Hepatocyte (in vitro differentiated cells): ENCODE measurements at places on chromosomes 2 and 18. TPM values are rescaled to one million over a fixed set of nuclear protein-coding genes. Genes with fewer than 3 reads are reported as not detected.

- H3K27ac ChIP-seq: no peak overlapping the region
- no peaks in the 10 kb centered on the region for H3K36me3 ChIP-seq
- H3K4me3 ChIP-seq: no peak overlapping the region
Observed at GRCh38 chr2:205461169-205461568, 221.1 kb upstream of the NRP2 start.

GRCh38 chr2:149716687-149717086, 129.1 kb upstream of the MMADHC start:
- DNase-seq: no peak
- H3K4me1 ChIP-seq: no peaks in the 10 kb centered on the region
- H3K27me3 ChIP-seq: no peaks in the 10 kb centered on the region

Gene TUBA3E
- total RNA-seq: 18.1 and 18.5 TPM in 2 replicates

DNA sequence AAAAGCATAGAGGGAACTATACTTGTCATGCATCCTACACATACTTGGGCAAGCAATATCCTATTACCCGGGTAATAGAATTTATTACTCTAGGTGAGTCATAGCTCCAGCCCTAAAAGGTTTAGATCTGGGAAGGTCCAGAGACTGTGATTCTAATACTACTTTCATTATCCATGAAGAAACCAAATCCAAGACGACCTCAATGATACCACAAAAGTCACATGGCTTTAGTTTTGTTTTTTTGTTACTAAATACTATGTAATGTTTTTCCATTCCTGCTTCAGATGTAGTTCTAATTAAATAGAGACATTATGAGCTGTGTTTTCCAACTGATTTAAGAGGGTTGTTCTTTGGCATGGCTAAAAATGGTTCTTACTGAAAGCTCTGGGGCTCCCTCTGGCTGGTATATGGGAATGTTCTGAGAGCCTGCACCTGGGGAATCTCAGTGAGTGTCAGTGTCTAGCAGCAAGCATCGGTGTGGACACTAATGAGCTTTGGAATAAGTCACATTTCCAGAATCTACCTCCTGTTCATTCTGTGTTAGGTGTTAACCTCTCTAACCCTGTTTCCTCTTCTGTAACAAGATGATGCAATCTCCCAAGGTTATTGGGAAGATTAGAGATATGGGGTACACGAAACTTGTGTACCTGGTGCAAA, 20.5 kb upstream of the IL1RL2 start:
- peak overlapping the region; percentile 49 for H3K27ac ChIP-seq
- H3K27me3 ChIP-seq: no peaks in the 10 kb centered on the region
- H3K36me3 ChIP-seq: no peaks in the 10 kb centered on the region

Gene TFCP2L1
- total RNA-seq: 2.2 and 2.5 TPM in 2 replicates

Gene ABCG5
- 3.8 and 5.4 TPM in 2 replicates for total RNA-seq

GRCh38 chr2:86661333-86661732, 37.7 kb upstream of the RNF103 start:
- H3K36me3 ChIP-seq: no peaks in the 10 kb centered on the region
- DNase-seq: no peak
- no peak overlapping the region for H3K27ac ChIP-seq
- no peaks in the 10 kb centered on the region for H3K27me3 ChIP-seq
- no peak overlapping the region for H3K4me3 ChIP-seq

- peaks cover 23% of the 10 kb centered on the region for H3K4me1 ChIP-seq
- peak; percentile 43 for DNase-seq
- peak overlapping the region; percentile 95 for H3K4me3 ChIP-seq
- H3K27ac ChIP-seq: peak overlapping the region; percentile 88
Observed at GRCh38 chr2:151827564-151828142, 568 bp downstream of the ARL5A start.

Gene COLEC11
- 22.6 TPM in 2 replicates for total RNA-seq

DNA sequence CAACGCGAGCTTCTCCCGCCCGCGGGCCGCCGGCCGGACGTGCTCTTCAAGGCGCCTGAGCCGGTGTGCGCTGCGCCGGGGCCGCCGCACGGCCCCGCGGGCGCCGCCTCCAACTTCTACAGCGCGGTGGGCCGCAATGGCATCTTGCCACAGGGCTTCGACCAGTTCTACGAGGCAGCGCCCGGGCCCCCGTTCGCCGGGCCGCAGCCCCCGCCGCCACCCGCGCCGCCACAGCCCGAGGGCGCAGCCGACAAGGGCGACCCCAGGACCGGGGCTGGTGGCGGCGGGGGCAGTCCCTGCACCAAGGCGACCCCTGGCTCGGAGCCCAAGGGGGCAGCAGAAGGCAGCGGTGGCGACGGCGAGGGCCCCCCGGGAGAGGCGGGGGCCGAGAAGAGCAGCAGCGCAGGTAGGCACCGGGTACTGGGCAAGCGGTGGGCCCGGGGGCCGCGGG, 676 bp downstream of the HOXD11 start:
- no peak for DNase-seq
- peaks cover 94% of the 10 kb centered on the region for H3K27me3 ChIP-seq
- H3K4me1 ChIP-seq: no peaks in the 10 kb centered on the region
- peak overlapping the region; percentile 29 for H3K4me3 ChIP-seq
- H3K36me3 ChIP-seq: no peaks in the 10 kb centered on the region

GRCh38 chr2:60954139-60954538, 63.4 kb upstream of the PEX13 start:
- DNase-seq: no peak
- no peaks in the 10 kb centered on the region for H3K4me1 ChIP-seq
- H3K4me3 ChIP-seq: no peak overlapping the region
- H3K36me3 ChIP-seq: peaks cover 4% of the 10 kb centered on the region
- H3K27me3 ChIP-seq: no peaks in the 10 kb centered on the region
- H3K27ac ChIP-seq: no peak overlapping the region

Gene WNT10A
- 1.9 and 2.3 TPM in 2 replicates for total RNA-seq

DNA sequence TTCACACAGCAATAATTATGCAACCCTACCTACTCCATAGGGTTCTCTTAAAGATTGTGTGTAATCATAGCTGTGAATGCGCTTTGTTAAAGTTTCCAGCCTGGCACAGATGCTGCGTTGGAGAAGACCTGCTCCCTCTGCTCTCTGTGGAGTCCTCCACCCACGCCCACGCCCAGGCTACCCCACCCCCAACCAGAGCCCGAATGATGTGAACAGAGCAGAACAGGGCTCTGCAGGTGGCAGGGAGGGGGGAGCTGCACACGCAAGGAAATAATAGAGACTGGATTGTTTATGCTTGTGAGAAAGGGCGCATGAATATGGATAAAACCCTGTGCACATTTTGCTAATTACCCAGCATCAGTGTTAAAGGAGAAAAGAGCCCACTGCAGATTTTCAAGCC, 447.5 kb downstream of the BCL11A start:
- H3K27ac ChIP-seq: no peak overlapping the region
- H3K27me3 ChIP-seq: no peaks in the 10 kb centered on the region
- H3K4me1 ChIP-seq: no peaks in the 10 kb centered on the region
- no peaks in the 10 kb centered on the region for H3K36me3 ChIP-seq

DNA sequence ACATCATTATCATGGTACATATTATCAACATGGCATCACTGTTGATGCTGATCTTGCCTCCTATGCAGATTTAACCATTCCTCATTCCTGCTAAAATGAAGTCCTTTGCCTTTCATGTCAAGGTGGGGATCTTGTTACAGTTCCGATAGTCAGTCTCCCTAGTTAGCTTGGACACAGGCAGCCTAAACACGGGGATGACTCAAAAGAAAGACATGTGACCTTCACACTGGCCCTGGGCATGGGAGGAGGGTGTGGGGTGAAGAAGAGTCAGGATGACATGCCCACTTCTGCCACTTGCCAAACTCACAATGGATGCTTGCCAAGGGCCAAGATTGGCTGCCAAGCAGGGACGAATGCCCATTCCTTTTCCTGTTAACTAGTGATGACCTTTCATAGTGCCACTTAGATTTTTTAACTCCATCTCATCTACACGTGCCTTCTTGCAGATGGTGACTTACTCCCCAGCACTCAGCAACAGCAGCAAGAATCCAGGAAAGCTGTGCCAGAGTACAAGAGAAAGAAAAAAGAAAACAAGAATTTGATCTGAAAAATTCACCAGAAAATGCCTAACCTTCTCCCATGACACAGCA, 13.9 kb upstream of the SLC1A4 start:
- DNase-seq: no peak
- no peak overlapping the region for H3K27ac ChIP-seq
- no peaks in the 10 kb centered on the region for H3K4me1 ChIP-seq
- no peak overlapping the region for H3K4me3 ChIP-seq

- H3K36me3 ChIP-seq: no peaks in the 10 kb centered on the region
- DNase-seq: no peak
- no peaks in the 10 kb centered on the region for H3K4me1 ChIP-seq
- no peak overlapping the region for H3K4me3 ChIP-seq
- H3K27me3 ChIP-seq: no peaks in the 10 kb centered on the region
Observed at GRCh38 chr2:184532551-184532950, 65.8 kb upstream of the ZNF804A start.

Gene ANKRD62
- not detected in 2 replicates for total RNA-seq

DNA sequence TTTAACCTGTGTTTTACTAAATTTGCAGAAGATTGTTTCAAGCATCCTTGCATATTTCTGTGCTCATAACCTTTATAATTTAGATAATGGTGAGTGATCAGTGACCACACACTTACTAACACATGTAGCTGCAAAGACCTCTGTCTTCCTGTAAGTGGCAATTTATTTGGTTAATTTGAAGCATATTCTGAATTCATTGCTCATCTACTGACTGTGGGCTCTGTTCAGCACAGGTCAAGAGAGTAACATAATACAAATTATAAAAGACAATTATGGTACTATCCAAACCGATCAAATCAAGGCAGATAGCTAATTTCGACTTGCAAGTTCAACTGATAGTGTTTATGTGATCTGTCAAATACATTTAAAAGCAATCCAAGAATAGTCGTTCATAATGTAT, 223.9 kb upstream of the FAM98A start:
- no peak for DNase-seq
- H3K36me3 ChIP-seq: no peaks in the 10 kb centered on the region
- H3K27me3 ChIP-seq: no peaks in the 10 kb centered on the region
- no peaks in the 10 kb centered on the region for H3K4me1 ChIP-seq
- no peak overlapping the region for H3K4me3 ChIP-seq
- no peak overlapping the region for H3K27ac ChIP-seq

- no peaks in the 10 kb centered on the region for H3K27me3 ChIP-seq
- no peak overlapping the region for H3K4me3 ChIP-seq
- H3K27ac ChIP-seq: no peak overlapping the region
- H3K36me3 ChIP-seq: no peaks in the 10 kb centered on the region
Observed at GRCh38 chr2:105677901-105678300, 66.8 kb upstream of the NCK2 start.

- no peak overlapping the region for H3K4me3 ChIP-seq
- H3K27ac ChIP-seq: no peak overlapping the region
- no peaks in the 10 kb centered on the region for H3K4me1 ChIP-seq
- no peak for DNase-seq
- H3K36me3 ChIP-seq: no peaks in the 10 kb centered on the region
- H3K27me3 ChIP-seq: no peaks in the 10 kb centered on the region
Observed at GRCh38 chr2:207032490-207032889, 93.2 kb downstream of the CPO start.

Gene SCYGR8
- not detected in 2 replicates for total RNA-seq
